D341Med (cell line): ENCODE measurements at places on chromosomes 5 and 9.

GRCh38 chr9:124005029-124005771, 6.4 kb upstream of the LHX2 start:
- no peak for DNase-seq

- DNase-seq = no peak
Observed at GRCh38 chr5:124300815-124301621, 445.4 kb downstream of the ZNF608 start.

DNA sequence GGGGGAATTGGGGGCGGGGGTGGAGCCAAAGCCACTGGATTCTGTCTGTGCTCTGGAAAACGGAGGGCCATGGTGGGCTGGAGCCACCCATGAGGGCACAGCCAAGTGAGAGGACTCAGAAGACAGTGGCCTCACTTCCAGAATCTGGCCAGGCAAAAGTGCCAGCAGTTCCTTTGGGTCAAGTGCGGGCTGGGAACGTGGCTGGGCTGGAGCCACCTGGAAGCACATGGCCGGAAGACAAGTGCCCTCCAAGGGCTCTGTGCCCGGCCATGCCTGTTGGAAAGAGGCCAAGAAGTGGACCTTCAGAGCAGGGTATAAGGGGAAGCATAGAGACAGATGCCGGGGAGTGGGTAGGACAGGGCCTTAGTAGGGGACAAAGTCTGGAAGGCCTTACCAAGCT, 11.7 kb upstream of the SH3PXD2B start:
- no peak for DNase-seq

- DNase-seq = no peak
Observed at GRCh38 chr9:132242621-132243155, 80.8 kb downstream of the NTNG2 start.

- no peak for DNase-seq
Observed at GRCh38 chr5:175783739-175784138, 87.6 kb upstream of the CPLX2 start.

GRCh38 chr5:30501065-30501464, 692.4 kb upstream of the CDH6 start:
- DNase-seq = no peak

DNA sequence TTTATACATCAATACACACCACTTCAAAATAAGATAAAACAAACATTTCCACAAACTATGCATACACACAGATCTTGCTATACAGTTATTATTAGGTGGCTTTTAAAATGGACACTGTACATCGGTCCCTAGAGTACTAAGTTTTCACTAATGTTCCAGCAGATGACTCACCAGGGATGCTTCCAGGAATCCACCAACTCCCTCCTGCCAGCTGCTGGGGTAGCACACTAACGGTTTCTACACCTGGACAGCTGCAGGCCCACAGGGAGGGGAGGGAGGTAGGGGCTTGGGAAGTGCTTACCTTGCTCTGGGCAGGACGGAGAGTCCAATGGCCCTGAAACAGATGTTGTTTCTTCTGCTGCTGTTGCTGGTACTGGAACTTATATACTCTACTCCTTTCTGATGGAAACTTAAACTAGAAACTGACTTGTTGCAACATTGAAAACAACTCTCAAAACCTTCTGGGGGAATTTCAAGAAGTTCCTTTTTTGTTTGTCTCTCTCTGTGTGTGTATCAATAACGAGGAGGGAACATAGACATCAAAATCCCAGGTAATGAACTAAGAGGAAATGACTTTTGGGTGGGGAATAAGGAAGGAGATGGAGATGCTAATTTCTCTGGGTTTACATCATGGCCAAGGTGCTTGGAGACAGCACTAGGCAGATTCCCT, at the start of gene IL12B:
Gene IL12B (minus strand): TSS at position 357 of the 670 bp plus-strand sequence. CDS start 3,705 bp downstream, outside the sequence.
- DNase-seq = no peak

DNA sequence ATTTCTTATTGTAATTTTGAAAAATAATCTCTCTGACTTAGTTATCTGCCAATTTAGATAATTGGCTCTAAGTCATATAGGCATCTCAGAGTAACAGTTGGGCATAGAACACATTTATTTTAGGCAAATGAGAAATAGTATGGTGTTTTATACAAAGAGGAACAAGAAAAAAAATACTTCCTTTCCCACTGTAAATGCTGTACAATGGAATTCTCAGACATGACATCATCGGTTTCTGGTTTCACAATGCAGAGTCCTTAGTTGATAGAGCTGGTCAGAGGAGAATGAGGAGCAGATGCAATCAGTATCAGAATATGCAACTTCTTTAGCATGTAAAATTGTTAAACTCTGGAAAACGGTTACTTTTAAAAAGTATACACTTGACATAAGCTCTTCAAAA, 49.4 kb downstream of the PLK2 start:
- DNase-seq = no peak
